ENCODE measurements at places on chromosomes 3 and 15.

- no peak for DNase-seq
Observed at GRCh38 chr3:187871204-187871591, 125.9 kb upstream of the BCL6 start.

DNA sequence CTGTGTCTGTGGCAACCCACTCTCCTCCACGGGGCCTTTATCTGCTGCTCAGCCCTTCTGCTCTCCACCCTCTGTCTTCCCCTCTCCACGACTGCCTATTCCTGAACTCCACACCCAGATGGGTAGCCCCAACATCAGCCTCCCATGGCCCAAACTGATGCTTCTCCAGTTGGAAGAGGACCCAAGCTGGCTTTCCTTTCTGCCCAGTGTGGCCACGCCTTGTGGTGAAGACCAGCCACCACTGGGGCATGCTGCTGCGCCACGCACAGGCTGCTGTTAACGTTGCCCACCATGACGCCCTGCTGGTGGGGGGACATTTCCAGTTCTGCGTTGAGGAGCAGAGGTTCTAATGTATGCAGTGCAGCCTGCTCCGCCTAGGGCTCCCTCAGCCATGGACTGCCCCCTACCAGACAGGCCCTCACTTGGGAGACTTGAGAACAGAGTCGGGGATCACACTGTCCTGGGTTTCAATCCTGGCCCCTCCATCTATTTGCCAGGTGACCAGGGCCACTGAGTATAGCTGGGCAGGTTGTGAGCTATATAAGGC, 26.9 kb downstream of the CFAP100 start:
- DNase-seq, result no peak

DNA sequence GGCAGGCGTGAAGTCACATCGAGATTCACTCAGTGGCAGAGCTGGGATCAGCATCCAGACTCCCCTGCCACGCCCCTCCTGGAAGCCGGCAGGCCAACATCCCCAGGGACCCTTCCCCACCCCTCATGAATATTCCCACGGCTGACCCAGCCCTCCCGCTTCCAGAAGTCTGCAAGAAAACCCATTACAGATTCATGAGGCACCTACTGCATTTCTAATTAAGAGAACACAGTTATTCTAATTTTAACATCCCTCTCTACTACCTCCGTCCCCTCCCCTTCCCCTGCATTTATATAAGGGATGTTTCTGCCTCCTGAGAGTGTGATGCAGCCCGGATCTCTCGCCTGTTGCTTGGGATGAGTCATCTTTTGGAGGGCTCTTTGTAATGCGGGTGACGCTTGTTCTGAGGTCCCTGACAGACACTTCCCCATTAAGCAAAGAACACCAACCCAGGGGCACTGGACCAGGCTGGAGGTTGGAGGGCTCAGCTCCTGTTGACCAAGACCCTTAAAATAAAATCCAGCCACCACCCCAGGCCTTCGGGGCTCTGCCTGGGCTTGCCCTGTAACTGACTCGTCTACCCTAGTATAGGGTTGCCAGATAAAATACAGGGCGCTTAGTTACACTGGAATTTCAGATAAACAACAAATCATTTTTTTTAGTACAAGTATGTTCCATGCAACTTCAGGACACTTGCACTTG, 118.7 kb downstream of the NUP210 start:
- DNase-seq, result no peak

- DNase-seq, result no peak
Observed at GRCh38 chr3:143307613-143308183, 188.1 kb downstream of the CHST2 start.

DNA sequence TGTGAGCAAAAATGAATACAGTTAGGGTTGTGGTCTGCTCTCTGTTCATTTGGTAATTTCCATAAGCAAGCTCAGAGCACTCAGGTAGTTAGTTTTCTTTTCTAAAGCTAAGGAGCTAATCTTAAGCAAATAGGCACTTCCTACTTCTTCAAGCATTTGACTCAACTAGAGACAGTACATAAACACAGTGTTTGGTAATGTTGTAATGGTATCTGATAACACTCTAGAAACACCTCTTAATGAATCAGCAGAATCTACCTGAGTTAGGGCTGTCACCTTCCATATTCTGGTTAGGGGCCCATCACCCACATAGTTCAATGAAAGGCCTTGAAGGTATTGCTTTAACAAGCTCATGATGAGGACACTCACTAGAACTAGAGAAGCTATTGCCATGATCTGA, 83.1 kb downstream of the PLCH1 start:
- DNase-seq, result no peak

GRCh38 chr15:99606646-99607045, 40.9 kb downstream of the MEF2A start:
- DNase-seq, result no peak

DNA sequence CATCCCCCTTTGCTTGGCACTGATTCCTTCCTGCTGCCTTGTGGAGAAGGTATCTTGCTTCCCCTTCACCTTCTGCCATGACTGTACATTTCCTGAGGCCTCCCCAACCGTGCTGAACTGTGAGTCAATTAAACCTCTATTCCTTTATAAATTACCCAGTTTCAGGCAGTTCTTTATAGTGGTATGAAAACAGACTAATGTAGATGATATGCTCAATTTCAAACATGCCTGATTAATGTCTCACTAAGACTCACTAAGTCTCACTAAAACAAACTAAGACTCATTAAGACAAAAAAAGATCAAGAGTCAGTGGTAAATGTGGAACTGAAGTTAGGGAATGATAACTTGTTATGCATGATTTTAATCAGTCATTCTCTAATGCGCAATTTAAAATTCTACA, 606.6 kb downstream of the RBMS3 start:
- DNase-seq, result no peak

DNA sequence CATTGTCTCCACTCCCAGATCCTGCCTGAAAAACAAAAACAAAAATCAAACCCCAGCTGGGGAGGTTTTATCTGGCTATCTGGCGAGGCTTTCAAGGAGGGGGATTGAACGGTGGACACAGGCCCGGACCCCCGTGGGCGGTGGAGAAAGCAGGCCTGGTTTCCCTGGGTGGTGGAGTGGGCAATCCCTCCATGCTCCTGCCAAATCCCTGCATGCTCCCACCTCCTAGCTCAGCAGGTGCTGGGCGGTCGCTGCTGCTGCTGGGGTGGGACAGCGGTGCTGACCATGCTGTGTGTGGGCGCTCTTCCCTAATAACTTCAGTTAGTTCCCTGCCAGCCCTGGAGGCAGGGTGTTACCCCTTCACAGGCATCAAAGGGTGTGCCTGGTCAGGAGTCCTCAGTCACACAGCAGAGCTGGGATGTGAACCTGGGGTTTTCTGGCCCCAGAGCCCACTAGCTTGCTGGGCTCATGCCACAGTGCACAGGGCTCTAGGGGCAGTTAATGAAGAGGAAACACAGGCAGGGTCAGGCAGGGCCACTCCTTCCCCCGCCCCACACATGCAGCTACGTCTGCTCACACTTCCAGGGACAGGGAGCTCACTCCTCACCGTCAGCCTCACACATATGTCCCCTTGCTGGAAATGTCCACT, 15.9 kb upstream of the PLXND1 start:
- no peak for DNase-seq

DNA sequence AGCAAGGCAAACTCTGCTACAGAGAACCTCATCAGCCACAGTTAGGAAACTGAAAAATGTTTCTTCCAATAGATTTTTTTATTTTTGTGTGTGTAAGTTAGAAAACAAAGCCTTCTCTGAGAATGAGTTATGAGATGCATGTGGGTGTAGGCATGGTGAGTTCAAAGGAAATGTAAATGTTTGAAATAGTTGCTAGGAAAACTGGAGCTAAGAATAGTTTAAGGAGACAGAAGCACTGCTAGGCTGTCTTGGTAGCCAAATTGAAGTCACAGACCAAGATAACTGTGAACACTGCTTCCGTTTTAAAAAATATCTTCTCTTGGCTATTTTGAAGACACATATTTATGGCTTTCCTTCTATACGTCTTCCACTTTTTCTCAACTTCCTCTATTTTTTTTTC, 1501.2 kb upstream of the CADM2 start:
- no peak for DNase-seq

DNA sequence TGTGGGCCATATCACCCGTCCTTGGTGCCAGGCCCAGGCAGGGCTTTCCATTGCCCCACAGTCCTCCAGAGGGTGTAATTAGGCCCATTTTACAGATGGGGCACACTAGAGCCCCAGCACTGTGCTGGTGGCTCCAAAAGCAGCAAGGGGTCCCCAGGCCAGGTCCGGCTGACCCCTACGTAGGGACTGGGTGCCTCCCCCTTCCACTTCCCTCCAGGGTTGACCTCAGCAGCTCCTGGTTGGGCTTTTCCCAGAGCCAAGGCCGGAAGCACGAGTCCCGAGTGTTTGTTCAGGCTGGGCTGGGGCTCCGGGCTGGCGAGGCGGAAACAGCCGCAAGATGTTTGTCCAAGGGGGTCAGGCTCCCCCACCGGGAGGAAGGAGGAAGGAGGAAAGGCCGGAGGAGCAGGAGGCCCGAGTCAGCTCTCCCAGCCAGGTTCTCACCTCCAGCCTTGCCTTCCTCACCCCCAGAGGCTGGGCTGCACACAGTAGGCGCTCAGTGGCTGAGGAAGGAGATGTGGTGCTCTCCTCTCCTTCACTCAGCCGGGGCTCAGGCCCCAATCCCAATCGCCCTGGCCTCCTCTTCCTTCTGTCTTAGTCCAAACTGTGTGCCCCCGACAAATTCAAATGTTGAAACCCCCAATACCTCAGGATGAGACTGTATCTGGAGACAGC, 17.1 kb upstream of the PLXND1 start:
- no peak for DNase-seq

GRCh38 chr3:135412475-135412874, 553.1 kb upstream of the PPP2R3A start:
- DNase-seq, result no peak

GRCh38 chr3:100455841-100456550, 36.4 kb upstream of the TMEM45A start:
- DNase-seq, result no peak

GRCh38 chr15:43094416-43095030, 11.3 kb downstream of the UBR1 start:
- DNase-seq, result no peak

DNA sequence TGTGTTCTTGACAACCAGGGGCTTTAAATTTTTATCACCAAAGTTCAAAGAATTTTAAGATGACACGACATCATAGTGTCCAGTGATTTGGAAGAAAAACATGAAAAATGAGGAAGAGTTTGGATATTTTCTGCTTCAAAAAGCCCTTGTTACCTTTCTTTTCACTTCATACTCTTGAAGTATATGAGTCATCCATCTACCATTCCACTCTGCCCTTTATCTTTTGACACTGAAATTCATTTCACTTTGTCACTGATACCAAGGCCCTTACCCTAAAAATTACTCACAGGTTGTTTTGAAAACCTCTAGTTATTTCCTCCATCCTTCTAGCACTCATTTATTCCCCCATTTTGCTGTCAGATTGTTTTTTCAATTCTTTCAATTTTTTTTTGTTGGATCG, 42.7 kb downstream of the OR5H15 start:
- no peak for DNase-seq

GRCh38 chr3:8745619-8746370, 12.2 kb downstream of the CAV3 start:
- DNase-seq, result no peak

DNA sequence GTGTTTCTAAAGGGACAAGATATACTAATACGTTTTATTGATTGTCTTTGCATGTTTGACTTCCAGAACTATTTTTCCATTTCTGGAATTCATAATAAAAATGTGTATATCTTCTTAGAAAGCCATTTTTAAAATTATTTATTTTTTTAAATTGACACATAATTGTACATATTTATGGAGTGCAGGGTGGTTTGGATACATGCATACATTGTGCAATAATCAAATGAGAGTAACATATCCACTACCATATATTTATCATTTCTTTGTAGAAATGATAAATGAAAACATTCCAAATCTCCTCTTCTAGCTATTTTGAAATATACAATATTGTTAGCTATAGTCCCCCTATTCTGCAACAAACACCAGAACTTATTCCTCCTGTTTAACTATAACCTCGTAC, 156.5 kb upstream of the ABI3BP start:
- no peak for DNase-seq

GRCh38 chr3:163916596-163917560, 1161.4 kb downstream of the SI start:
- DNase-seq, result no peak

DNA sequence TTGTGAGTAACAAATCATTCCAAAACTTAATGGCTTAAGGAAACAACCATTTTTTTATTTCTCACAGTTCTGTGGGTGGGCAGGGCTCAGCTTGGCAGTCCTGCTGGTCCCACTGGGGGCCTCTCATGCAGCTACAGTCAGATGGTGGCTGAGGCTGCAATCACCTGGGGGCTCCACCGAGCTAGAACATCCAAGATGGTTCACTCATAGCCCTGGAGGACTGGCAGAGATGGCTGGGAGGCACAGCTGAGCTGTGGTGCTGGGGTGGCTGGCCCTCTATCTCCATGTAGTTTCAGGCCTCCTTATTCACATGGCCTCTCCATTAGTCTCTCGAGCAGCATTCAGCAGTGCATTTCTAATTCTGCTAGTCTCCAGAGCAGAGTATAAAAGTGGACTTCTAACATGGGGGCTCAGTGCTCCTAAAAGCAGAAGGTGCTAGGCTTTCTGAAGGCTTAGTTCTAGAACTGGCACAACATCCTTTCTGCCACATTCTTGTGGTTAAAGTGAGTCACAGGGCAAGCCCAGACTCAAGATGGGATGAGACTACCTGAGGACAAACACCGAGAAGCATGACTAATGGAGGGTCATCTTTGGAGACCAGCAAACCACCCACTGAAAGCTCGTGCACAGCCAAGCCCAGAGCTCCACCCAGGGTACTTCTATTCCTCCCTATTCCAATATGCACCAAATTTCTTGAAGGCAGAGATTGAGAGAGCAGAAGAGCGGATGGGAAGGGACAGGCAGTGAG, 6.3 kb downstream of the CAV3 start:
- no peak for DNase-seq

DNA sequence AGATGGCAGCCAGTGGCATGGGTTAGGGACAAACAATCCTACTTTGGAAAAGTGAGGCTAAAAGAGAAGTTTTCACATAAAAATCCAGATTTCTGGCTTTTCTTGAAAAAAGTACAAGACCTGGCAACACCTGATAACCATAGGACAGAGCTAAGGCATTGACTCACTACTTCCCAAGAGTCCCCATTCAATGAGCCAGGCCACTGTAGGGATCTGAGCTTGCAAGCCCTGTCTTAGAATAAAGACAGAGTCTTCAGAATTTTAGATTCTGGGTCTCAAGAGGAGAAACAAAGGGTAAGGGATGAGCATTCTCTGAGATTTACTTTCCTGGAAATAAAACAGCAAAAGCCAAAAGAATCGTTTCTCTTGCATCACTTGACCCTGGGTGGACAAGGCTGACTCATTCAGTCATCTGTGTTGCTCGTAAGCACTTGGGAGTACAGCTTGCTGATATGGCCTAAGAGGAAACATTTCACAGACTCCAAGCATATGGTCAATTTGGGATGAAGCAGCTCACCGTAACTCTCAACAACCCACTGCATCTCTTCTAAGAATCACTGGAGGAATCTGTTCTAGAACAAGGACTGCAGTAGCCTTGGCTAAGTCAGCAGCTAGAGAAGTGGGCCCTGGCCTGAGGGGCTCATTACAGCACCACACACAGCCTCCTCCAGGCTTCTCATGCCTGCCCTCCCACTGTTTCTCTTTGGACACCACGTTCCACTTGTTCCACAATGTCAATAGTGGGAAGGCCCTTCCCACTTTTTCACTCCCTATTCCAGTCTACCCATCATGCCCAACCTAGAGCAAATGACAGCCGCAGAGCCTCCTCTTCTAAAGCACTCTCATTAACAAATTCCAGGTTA, 86.2 kb downstream of the RFTN1 start:
- no peak for DNase-seq

- DNase-seq, result no peak
Observed at GRCh38 chr3:167920747-167921146, 175.0 kb downstream of the GOLIM4 start.

- no peak for DNase-seq
Observed at GRCh38 chr3:10695595-10696285, 120.3 kb upstream of the SLC6A11 start.
